H1 (cell line): ENCODE measurements at places on chromosomes 7 and 10.

GRCh38 chr10:9878383-9878782 is 1139.3 kb upstream of the CELF2 start:
- DNase-seq: no peak

DNA sequence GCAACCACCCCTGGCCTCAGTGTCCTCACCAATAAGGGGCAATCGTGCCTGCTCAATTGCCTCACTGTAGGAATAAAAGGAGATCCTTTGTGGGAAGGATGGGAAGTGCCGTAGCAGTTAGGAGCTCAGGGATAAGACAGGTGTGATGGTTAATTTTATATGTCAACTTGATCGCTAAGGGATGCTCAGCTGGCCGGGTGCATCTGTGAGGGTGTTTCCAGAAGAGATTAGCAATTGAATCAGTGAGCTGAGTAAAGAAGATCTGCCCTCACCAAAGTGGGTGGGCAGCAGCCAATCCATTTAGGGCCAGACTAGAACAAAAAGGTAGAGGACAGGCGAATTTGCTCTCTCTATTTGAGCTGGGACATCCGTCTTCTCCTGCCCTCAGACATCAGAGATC is 46.3 kb downstream of the BUB3 start:
- DNase-seq: no peak

DNA sequence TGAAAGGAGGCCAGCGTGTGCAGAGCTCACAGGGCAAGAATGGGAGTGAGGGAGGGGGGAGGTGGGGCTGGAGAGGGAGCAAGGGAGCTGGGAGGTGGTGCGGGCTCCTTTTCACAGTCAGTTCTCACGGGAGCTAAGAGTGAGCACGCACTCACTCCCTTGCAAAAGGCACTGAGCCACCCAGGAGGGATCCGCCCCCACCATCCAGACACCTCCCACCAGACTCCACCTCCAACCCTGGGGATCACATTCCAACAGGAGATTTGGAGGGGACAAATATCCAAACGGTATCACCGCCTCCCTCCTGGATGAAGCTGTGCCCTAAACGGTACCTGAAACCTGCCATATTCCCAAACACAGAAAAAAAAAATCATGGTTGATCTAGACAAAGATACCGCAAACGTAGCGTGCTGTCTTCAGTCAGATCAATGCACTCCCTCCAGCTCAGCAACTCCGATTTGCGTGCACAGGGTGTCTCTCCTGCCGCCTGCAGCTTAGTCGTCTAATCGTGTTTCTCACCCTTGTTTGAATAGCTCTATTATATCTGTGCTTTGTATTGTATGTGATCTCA is 20.3 kb upstream of the PRKAG2 start:
- DNase-seq: peak; percentile 62

DNA sequence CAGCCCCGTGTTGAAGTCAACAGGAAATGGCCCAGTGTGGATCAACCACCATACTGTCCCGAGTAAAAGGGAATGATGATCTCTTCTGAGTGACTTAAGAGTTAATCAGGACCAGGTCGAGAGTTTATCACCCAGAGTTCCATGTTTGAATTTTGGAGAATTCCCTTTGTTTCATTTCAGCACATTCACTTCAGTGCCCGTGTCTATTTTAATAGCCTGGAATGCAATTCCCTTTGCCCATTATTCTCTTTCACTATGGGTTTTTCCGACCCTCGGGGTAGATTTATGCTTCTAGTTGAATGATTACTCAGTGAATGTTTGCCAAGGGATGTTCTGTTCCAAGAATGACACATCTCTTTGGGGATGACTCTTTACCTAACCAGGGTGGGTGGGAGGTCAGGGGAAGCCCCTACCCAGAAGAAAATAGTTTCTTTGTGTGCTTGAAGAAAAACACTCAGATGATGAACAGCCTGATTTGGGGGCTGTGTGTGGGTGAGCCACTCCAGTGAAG is 594.9 kb downstream of the INHBA start:
- DNase-seq: no peak

DNA sequence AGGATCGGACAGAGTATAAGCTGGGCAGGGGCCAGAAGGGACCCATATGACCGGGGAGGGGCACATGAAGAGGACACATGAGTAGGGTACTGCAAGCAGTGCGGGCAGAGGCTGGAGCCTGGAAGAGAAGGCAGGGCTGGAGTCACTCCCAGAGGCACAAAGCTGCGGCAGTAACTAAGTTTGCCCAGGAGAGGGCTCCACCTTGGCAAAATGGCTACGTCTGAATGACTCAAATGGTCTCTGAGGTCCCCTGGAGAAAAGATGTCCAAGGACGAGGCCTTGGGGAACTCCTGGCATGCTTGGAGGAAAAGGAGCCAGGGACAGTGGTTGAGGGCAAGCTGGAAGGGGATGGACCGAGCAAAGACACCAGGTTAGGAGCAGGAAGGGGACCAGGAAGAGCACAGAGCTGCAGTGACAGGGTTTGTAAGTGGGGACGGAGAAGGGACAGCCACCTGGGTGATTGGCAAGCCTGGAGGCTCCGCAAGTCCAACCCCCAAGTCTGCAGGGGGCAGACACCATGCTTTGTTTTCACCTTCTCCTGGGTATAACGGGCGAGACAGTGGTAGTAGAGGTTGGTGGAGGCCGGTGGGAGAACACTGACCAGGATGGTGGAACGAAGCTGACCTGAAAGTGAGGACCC is 43.1 kb upstream of the LBX1 start:
- DNase-seq: peak; percentile 90

DNA sequence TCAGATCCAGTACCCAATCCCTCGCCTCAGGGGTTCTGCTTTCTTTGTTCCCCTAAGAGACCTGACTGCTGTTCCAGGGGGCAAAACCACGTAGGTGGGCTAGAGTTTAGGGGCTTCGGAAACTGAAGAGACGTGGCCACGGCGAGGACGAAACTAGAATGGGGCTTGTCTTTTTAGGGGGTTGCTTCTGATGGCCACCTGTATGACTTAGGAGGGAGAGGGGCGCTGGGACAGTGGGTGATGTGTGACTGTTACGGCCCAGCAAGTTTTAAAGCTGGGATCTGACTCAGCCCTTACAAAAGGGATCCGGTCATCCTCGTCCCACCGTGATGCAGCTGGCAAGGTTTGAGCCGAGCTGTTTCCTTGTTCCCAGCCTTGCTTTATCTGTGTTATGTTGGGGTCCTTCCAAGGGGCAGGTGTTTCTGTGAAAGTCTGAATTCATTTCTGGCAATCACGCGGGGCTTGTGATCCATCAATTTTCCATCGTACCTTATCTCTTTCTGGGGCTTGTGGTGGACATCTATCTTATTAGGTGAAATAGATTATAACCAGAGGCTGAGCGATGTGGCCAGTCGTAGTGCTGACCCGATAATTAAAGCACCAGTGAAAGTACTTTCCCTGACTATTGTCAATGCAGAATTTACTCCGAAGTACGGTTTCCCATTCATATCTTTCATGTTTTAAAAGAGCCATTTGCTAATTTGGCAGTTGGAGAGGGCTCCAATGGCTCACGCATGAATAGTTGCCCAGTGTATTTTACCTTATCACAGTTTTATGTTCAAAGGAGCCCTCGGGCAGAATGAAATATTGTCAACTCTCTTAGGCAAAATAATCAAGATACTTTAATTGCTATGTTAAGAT is 830 bp downstream of the MET start:
- DNase-seq: no peak

DNA sequence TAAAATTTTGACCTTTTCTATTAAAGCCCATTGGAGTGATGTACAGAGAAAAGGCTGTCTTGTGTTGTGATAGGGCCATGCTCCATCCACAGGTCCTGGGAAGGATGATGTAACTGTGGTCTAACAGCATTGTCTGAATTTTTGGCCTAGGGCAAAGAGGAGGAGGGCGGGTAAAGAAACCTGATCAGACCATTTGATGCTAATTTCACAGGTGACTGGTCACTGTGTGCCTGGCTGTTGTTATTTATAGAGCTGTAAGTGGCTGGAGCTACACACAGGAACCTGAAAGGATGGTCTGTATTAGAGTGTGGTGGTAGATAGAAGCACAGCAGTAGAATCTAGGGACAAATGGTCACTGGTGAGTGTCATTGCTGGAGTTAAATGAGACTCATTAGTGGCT is 182.1 kb downstream of the AUTS2 start:
- DNase-seq: no peak

DNA sequence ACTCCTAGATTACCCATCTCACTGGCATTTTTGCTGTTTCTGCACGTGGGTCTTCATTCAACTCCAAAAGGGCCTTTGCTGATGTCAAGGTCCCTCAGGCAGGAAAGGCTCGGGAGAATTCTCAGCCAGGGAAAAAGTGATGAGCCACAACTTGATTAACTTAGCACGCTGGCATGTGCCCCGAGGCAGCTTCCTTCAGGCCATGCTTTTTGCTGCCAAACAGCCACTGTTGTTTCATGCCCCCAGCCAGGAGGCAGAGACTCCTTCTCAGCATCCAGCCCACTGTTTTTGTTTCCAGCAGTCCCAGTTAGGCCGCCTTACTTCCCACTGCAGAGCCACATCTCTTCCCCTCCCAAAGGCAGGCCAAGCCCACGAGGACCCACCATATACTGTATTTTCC is 266.5 kb upstream of the YAE1 start:
- DNase-seq: no peak

DNA sequence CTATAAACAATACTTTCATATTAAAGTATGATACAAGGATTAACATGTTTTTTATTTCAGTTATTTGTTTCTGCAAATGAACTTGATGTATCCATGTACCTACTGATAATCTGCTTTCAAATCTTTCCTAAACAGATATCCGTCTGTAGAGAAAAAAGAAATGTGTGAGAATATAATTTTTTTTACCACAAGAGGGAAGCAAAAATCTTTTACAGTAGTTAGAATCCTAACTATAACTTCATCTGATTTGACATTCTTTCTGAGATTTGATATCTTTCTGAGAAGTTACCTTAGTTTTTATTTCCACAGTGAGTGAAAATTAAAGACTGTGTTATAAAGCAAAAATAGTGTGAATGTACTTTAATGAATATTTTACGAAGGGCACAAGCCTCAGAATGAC is 203.9 kb upstream of the PCLO start:
- DNase-seq: no peak
